ENCODE measurements at places on chromosomes 13 and 19.

- DNase-seq, result no peak
Measured at GRCh38 chr13:87666831-87667230, 4.3 kb upstream of the SLITRK5 start.

- DNase-seq, result no peak
Measured at GRCh38 chr13:48808683-48809082, 155.0 kb downstream of the CYSLTR2 start.

DNA sequence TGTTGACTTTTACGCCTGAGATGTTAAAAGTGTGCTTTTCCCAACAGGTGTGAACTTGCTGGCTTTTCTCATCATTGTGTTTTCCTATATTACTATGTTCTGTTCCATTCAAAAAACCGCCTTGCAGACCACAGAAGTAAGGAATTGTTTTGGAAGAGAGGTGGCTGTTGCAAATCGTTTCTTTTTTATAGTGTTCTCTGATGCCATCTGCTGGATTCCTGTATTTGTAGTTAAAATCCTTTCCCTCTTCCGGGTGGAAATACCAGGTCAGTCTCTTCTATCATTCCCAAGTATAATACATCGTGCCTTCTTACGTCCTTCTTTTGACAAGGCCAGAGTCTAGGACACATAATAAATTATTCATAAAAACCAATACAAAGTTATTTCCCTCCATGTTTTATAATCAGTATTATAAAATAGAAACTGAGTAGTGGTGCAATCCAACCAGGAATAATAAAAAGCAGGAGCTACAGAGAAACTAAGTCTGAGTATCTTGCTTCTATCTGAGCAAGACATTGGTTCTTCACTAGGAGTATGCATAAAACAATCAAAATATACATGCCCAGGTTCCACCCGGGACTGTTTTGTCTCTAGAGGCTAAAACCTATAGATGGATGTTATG lies 57.9 kb downstream of the RXFP2 start:
- peak; percentile 10 for DNase-seq

DNA sequence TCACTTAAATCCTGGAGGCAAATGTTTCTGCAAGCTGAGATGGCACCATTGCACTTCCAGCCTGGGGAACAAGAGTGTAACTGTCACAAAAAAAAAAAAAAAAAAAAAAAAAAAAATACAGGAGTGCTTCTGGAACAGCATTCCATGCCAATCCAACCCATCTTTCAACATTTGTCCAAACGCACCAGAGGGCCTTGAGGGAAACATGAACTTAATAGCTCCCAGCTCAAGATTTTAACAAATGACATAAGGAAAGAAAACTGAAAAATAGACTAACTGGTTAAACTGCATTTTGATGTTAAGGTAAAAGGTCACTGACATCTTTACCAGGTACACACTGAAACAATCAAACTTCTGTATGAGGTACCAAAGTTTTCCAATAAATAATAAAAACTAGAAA lies 47.7 kb upstream of the ZNF83 start:
- no peak for DNase-seq

GRCh38 chr13:36848199-36848982 lies 29.4 kb downstream of the RFXAP start:
- peak; percentile 17 for DNase-seq

DNA sequence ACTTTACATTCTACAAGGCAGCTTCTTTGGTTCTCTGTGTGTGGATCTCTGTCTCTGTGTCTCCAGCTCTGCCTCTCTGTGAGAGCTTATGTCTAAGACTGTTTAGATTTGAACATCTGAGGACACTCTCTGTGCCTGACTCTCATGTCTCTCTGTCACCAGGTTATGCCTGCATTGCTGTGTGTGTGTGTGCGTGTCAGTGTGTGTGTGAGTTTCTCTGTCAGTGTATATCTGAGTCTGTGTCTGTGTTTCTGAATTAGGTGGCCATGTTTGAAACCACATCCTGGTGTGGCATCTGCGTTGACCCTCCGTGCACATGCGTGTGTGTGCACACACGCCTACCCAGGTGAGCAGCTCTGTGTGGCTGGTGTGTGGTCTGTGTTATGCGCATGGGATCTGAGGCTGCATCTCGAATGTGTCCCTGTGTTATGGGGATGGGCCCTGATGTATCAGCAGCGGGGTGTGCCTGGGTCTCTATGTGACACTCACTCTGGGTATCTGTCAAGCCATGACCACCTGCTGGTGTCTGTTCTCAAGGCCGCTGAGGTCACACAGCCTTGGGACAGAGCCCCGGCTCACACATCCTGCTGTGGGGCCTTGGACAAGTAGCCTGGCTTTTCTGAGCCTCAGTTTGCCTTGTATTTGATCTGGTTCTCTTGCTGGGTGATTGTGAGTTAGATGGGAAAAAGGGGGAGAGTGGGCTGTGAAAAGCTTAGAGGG lies 6.7 kb downstream of the ATP1A3 start:
- no peak for DNase-seq

DNA sequence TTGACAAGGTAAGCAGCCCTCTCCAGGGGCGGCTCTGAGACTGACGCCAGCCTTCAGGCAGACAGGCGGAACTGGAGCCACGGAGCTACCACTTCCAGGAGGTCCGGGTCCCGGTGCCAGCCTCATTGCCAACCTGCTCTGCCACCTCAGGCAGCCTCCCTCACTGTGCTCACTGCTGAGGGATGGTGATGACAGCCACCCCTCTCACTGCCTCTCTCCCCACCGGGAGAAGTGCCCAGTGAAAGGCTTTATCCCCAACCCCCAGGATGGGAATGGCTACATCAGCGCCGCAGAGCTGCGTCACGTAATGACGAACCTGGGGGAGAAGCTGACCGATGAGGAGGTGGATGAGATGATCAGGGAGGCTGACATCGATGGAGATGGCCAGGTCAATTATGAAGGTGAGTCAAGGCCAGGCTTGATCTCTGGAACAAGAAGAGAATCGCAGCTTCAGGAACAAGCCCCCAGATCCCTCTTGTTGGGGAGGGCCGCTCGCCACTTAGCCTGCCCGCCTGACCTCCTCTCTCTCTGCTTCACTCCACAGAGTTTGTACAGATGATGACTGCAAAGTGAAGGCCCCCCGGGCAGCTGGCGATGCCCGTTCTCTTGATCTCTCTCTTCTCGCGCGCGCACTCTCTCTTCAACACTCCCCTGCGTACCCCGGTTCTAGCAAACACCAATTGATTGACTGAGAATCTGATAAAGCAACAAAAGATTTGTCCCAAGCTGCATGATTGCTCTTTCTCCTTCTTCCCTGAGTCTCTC lies 7.6 kb downstream of the CALM3 start:
- no peak for DNase-seq

DNA sequence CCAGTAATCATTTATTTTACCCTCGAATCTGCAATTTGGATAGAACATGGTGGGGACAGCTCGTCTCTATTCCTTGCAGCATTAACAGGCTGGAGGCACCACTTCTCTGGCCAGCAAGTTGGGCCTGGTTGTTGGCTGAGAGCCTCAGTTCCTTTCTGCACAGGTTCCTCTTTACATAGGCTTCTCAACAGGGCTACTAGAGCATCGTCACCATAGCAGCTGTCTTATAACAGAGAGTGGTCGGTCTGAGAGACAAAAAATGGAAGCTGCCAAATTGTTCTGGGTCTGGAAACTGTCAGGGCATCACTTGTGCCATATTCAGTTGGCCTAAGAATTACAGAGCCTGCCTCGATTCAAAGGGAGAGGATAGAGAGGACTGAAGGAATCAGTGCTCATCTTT lies 86.7 kb downstream of the DNAJC15 start:
- no peak for DNase-seq

GRCh38 chr13:28658539-28658795 lies 463 bp upstream of the POMP start:
- DNase-seq, result no peak

DNA sequence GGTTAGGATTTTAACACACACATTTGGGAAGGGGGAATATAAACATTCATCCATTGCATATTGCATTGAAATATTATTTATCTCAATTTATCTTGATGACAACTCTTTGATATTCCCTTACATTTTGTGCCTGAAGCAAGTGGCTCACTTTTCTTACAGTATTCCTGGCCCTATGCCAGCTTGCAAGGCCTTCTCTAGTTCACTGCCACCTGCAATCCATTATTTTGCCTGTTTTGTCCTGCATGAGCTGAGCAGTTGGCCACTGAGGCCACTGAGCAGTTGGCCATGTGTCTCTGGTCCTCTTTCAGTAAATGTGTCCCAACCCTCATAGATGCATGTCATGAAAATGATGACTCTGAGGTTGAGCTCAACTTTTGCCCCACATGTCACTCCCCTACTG lies 49.8 kb downstream of the CBY2 start:
- DNase-seq, result no peak

GRCh38 chr19:30557927-30558557 lies 185.9 kb downstream of the ZNF536 start:
- DNase-seq, result no peak

- DNase-seq, result no peak
Measured at GRCh38 chr19:1284979-1285736, 515 bp upstream of the EFNA2 start.

DNA sequence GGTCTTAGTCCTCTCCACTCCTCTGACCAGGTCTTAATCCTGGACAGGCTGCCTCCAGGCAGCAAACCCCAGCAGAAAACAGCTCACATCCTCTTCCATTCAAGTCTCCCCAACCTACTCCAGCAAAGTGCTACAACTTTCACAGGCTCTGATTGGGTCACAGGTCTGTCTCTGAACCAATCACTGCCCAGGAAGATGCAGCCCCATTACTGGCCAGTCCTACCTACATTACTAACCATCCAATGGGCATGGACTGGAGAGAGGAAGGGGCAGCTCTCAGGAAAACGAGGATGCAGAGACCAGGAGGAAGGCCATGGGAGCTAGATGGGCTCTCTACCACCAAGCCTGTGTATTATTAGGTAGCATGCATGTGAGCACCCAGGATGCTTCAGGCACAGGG lies 12.2 kb downstream of the MED26 start:
- no peak for DNase-seq

DNA sequence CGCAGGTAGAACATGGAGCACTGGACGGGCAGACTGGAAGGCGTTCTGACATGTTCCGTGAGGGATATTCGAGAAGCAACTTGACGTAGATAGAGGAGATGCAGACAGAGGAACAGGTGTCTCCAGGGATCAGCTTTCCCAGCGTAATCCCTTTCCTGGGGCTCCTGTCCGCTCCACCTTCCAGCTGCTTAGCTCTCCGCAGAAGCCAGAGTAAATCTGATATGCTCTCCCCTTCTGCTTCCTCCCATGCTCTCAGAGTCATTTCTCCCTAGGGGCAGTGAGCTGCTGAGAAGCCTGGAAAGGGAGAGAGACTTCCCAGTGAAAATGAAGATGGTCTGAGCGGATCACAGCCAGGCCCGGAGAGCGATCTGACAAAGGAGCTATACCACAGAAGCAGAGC lies 23.0 kb upstream of the OLFM4 start:
- DNase-seq, result no peak

GRCh38 chr13:32262165-32262564 lies 53.0 kb downstream of the ZAR1L start:
- DNase-seq, result no peak

DNA sequence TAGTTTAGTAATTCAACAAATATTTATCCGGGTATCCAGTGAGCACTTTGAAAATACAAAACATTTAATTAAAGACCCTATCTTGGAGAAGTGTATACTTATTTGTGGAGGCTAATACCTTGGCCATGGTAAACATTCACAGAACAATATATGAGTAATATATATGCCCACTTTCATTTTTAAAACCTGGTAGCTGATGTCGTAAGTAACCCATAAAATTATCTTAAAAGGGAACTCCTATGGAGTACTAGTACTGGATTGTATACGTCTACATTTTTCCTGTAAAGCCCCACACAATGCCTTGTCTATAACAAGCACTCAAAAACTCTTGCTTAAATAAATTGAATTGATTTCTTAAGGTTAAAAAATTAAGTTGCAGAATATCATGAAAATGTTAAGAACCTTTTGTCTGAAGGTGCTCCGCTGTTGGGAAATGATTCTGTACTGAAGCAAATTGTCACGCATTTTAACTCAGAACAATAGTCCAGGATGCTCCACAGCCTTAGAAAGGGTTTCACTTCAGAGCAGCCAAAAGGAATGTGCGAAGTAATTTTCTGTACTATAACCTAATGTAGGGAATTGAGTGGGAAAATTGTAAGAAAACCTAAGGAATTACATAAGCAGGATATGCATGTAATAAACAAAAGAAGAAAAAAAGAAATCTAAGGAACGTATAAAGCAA lies 58.9 kb upstream of the C1QTNF9 start:
- DNase-seq, result no peak

- DNase-seq, result peak; percentile 49
Measured at GRCh38 chr19:18848878-18849661, 17.3 kb downstream of the UPF1 start.

- DNase-seq, result no peak
Measured at GRCh38 chr19:23377276-23377675, 18.0 kb downstream of the ZNF91 start.

DNA sequence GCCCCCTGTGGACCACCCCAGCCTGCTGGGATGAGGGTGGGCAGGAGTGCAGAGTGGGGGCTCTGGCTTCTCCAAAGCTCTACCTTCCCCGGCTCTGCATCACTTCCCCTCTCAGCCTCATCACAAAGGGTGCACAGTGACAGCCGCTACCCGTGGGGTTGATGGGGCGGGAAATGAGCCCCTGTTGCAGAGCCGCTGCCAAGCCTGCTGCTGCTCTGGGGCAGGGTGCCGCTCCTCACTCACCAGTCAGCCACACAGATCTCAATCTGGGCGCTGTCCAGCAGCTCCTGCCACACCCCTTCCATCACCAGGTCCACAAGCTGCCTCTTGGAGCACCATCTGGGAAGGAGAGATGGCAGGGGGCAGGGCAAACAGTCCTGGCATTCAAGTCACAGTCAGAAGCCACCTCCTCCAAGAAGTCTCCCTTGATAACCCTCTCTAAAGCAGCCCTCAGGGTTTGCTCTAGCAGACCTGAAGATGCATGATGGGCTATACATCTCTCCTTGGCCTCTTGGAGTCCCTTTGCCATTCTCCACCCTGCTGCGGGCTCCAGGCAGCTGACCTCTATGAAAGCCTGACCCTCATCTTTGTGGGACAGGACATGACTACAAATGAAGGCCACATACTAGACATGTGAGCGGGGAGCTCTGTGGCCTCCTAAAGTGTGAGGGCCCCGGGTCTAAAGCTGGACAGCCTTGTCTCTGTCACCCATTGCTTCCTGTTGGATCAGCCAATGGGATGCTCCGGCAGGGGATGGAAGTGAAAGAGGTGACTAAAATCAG lies 15.7 kb downstream of the MRPS12 start:
- no peak for DNase-seq

GRCh38 chr13:114234645-114235421 lies at the start of gene CDC16:
Gene CDC16, plus strand, starts transcription at chr13:114234897. Its CDS starts 188 bp downstream, at chr13:114235085.
- peak; percentile 92 for DNase-seq

- DNase-seq, result no peak
Measured at GRCh38 chr13:39918620-39919236, 263.3 kb downstream of the COG6 start.

Measured in Daoy (cell line).